SK-N-SH (cell line): ENCODE measurements at places on chromosomes 6 and 20.

- DNase-seq = no peak
These were observed 3.8 kb upstream of the RANBP9 start for GRCh38 chr6:13715444-13715883.

GRCh38 chr20:42544926-42545325 is 644.8 kb downstream of the PTPRT start:
- no peak for DNase-seq

DNA sequence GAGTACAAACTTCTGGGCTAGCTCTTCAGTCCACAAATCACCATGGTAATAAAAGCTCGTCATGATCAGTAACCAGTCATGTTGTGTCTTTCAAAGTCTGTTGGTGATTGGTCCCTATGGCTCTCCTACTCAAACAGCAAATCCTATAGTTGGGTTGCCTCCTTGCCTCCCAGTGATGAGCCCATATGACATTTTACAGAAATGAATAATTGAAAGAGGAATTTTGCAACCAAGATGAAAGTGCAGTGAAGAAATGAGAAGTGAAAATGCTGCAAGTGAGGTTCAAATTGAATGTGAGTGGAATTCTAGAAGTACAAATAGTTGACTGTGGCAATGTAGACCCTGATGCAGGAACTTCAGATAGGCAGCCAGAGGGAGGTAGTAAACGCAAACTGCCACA is 5.1 kb upstream of the SIRPD start:
- DNase-seq = no peak

- no peak for DNase-seq
These were observed 96.0 kb downstream of the INSM1 start for GRCh38 chr20:20463933-20464374.

DNA sequence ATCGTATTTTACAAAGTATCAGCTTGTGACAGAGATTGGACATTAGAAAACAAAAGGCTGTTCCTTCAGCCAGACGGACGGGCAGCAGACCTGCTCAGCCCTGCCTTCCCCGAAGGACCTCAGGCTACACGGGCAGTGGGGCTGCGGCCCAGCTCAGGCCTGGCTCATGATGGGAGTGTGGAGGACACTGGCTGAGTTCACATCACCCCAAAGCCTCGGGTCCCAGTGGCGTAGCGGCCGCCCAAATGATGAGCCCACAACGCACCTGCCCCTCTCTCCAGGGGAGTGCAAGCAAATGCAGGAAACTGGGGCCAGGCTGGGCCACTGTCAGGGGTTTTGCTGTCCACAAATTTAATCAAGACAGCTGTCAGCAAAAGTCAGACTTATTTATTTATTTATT is 356.8 kb downstream of the TAF4 start:
- no peak for DNase-seq

DNA sequence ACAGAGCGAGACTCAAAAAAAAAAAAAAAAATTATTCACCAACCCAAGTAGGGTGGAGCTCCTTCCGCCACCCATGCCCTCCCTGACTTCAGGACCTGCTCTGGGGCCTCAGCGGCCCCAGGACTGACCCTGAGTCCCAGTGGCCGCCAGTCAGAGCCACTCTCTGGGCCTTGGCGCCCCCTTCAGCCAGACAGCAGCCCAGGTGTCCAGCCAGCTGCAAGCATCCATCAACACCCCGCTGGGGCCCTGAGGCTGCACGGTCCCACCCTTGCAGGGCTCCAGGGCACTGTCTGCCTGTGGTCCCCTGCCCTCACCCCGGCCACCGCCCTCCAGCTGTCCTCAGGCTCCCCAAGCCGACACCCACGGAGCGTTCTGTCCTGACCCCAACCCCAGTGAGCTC is 11.4 kb upstream of the KCNQ2 start:
- DNase-seq = peak; percentile 78

- DNase-seq = no peak
These were observed 161.2 kb downstream of the KLHL32 start for GRCh38 chr6:97085772-97086171.

- DNase-seq = no peak
These were observed 43.9 kb downstream of the SCML4 start for GRCh38 chr6:107780226-107780625.

GRCh38 chr6:17721671-17722070 is 14.9 kb upstream of the NUP153 start:
- no peak for DNase-seq

- no peak for DNase-seq
These were observed 52.9 kb upstream of the MLN start for GRCh38 chr6:33856655-33857054.

- no peak for DNase-seq
These were observed 66.3 kb downstream of the NCOA3 start for GRCh38 chr20:47568019-47568418.

- no peak for DNase-seq
These were observed 123.3 kb downstream of the NFATC2 start for GRCh38 chr20:51419231-51419630.

- no peak for DNase-seq
These were observed 504.4 kb downstream of the TFAP2B start for GRCh38 chr6:51323056-51323455.

- DNase-seq = no peak
These were observed 152.4 kb downstream of the PAK5 start for GRCh38 chr20:9686455-9686854.

DNA sequence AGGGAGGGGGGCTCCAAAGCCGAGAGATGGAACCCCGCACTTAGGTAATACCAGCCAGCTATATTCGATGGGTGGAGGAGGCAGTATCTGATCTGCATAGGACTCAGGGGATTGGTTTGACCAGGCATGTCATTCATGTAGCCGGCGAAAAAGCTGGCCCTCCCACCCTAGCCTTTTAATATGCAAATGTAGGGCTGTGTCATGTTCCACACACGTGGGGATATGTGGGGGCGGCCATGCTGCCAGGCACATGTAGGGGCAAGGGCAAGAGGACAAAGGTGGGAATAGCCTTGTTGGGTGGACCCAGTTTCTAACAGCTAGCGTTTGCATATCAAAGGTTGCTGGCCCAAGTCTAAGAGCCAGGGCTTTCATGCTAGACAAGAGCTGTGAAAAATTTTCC is 39.1 kb upstream of the DDR1 start:
- DNase-seq = no peak
